ENCODE measurements at places on chromosomes 5 and 9.

GRCh38 chr5:39164529-39165402 is 54.6 kb downstream of the FYB1 start:
- no peak for DNase-seq

- no peak for DNase-seq
Observed at GRCh38 chr5:2721385-2722138, 29.9 kb downstream of the IRX2 start.

DNA sequence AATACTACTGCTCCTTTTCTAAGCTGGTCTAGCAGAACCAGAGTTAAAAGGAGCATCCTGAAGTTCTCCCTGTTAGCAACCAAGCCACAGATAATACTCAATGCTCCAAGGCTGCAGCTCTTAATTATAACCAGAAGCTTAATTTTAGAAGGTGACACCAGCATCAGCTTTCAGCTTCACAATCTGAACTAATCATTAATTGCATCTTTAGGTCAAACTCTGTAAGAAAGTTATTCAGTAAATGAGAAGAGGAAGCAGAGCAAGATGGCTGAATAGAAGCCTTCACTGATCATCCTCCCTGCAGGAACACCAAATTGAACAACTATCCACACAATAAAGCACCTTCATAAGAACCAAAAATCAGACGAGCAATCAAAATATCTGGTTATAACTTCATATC is 38.5 kb downstream of the APBA1 start:
- DNase-seq = no peak

DNA sequence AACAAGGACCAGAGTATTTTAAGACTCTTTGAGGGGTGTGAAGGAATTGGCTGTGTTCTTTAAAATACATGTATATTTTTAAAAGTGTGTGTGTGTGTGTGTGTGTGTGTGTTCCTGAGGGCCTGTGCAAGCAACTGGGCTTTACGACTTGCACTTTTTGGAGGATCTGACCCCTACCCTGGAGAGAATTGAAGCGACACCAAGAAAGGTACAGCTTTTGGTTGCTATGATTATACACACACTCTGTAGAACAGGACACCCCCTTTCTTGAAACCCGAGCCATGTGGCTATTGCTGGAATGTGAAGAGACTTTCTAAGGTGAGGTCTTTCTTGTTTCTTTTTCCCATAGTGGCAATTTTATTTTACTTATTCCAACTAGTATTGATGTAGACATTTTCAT is 988 bp downstream of the SHISAL2B start:
- DNase-seq = no peak

DNA sequence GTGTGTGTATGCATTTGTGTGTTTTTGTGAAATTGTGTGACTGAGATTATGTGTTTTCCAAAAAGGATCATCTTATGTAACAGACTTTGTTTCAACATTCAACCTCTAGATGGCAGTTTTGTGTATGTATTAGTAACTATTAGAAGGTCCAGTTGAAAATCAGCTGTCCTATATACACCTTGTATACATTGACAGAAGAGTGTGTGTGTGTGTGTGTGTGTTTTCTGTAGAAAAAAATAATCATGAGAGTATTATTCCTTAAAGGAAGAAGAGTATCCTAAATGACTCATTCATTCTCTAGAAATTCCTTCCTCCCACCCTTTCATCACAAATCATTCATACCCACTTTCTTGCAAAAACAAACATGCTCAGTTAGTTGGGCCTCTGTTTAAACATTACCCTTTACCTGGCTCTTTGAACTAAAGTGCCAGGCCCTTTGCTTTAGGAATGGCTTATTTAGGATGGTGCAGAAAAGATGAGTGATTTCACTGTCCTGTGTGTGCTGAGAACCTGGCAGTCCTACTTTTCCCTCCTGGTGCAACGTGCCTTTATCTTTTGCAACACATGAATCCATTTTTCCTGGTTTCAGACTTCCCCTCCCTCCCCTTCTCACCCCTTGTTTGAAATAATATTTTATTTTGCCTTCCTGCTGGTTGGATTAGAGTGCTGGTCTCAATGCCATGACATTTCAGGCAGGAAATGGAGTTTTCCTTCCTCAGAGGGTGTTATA is 152.2 kb downstream of the ARHGAP26 start:
- DNase-seq = no peak

GRCh38 chr5:156037151-156037909 is 289.6 kb upstream of the SGCD start:
- DNase-seq = no peak

GRCh38 chr5:137312011-137312410 is 187.1 kb downstream of the SPOCK1 start:
- no peak for DNase-seq

- no peak for DNase-seq
Observed at GRCh38 chr9:88706193-88707113, 171.5 kb downstream of the NXNL2 start.

- no peak for DNase-seq
Observed at GRCh38 chr5:78720997-78721396, 72.4 kb upstream of the LHFPL2 start.

- peak; percentile 45 for DNase-seq
Observed at GRCh38 chr9:137606005-137606621, 627 bp downstream of the ARRDC1 start.

GRCh38 chr5:131254741-131255140 is 9.1 kb upstream of the CDC42SE2 start:
- no peak for DNase-seq

DNA sequence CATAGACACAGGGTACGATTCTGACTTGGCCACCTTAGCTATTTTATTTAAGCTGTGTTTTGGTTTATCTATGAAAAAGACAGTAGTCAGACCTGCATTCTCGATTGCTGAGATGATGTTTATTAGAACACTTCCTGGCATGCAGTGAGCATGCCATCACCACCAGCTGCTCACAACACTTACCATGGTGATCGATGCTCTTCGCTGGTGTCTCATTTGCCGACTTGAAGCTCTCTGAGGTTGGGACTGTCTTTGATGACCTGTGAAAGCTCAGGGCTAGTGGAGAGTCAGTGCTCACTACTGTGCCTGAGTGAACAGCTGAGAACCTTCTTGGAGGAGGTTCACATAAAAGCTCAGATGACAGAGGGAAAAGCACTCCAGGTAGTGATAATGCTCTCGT is 4.4 kb upstream of the C9orf153 start:
- no peak for DNase-seq

GRCh38 chr5:162487528-162488525 is 420.3 kb downstream of the GABRG2 start:
- DNase-seq = no peak

DNA sequence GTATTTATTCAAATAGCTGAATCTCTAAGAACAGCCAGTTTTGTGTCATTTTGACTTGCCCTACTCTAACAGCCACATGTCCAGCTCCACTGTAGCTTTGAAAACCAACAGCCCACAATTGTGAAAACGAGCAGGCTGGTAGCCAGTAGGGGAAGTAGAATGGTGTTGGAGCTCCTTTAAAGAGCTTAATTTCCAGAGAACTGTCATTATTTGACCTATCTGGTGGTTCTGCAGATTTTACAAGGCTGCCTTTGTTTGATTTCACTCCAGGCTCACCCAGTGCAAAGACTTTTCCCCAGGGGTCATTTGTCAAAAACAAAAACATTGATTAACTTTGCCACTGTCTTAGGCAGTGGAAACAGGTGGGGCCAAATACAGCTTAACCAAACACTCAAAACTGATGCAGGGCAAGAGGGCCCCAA is 3.2 kb upstream of the PJA2 start:
- no peak for DNase-seq

- DNase-seq = no peak
Observed at GRCh38 chr9:132588501-132589147, 6.2 kb downstream of the BARHL1 start.

GRCh38 chr5:1919750-1920149 is 37.0 kb upstream of the IRX4 start:
- no peak for DNase-seq

- DNase-seq = no peak
Observed at GRCh38 chr5:180684623-180685161, 35.3 kb upstream of the FLT4 start.

GRCh38 chr9:84975926-84976325 is 306.4 kb downstream of the NTRK2 start:
- DNase-seq = no peak

DNA sequence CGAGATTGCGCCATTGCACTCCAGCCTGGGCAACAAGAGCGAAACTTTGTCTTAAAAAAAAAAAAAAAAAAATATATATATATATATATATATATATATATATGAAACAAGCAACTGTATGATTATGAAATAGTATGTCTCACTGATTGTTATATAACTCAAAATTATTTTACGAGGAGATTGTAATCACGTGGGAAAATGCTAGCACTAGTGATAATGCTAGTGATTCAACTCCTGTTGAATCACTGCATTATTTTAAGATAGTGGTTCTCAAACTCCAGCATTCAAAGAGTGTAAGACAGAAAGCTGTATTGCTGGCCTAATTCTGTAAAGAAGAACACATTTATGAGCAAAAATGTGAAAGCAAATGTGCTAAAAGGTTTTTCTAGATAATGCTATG is 12.4 kb upstream of the PTPN3 start:
- no peak for DNase-seq

DNA sequence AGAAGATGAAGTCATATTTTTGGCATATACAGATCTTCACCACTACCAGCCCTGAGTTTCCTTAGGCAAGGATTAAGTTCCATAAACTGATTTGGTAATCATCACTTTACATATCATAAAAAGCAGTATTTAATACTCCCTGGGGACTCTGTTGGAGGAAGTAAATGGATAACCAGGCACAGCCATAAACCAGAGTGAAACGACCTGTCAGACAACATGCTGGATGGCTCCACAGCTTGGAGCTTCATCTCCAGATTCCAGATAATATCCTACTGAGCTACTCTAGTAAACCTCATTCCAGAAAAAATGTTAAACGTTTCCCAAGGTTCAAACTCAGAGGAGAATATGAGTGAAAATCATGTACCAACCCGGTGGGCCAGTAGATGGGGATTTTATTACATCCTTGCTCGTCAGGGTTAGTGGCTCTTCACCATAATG is 109.2 kb downstream of the BASP1 start:
- DNase-seq = peak; percentile 71

DNA sequence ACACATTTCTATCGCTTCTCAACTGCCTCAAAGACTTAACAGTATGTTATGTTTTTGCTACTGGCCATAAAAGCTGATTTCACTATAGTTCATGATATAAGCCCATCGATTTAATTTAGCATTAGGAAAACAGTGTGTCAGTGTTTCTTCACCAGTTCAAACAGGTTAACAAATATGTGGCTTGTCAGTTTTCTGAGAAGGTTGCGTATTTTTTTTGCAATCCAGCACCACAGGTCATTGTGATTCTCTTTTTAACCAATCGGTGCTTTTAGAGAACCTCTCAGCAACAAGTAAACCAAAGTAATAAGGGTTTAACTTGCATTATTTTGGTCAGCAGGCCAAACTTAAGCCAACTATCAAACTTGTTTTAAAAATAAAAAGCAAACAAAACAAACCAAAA is 409.6 kb downstream of the NFIB start:
- DNase-seq = no peak

GRCh38 chr9:37947977-37948376 is 44.0 kb upstream of the SLC25A51 start:
- no peak for DNase-seq

DNA sequence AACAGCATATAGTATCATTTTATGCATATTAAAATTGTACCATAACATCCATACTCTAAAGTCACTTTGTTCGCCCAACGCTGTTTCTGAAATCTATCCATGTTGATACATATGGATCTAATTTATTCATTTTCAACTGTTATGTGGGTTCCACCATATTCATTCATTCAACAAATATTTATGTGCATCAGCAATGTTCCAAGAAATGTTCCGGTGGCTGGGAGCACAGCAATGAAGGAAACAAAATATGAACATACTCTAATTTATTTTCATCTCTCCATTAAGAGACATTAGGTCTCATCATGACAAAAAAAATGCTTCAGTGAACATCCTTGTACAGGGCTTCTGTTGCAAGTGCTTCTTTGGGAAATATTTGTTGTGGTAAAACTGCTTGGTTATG is 75.4 kb downstream of the MARCHF3 start:
- no peak for DNase-seq

GRCh38 chr9:123410281-123410910 is 54.4 kb downstream of the CRB2 start:
- no peak for DNase-seq

- no peak for DNase-seq
Observed at GRCh38 chr9:96394832-96395496, 11.5 kb upstream of the SLC35D2 start.
